CD14-positive monocyte (primary cell): ENCODE measurements at places on chromosomes 2 and 18. TPM values are rescaled to one million over a fixed set of nuclear protein-coding genes. Genes with fewer than 3 reads are reported as not detected.

The DLX1 gene
- polyA plus RNA-seq, result not detected

The DRC1 gene
- not detected for polyA plus RNA-seq

The NT5C1B gene
- not detected for polyA plus RNA-seq

The DCC gene
- polyA plus RNA-seq, result not detected

The MTCL1 gene
- not detected for polyA plus RNA-seq

GRCh38 chr2:138997856-138998517 lies 217.8 kb upstream of the NXPH2 start:
- no peak overlapping the region for H3K4me3 ChIP-seq
- no peaks in the 10 kb centered on the region for H3K27me3 ChIP-seq
- no peak overlapping the region for H3K27ac ChIP-seq
- H3K4me1 ChIP-seq, result no peaks in the 10 kb centered on the region
- H3K36me3 ChIP-seq, result no peaks in the 10 kb centered on the region

GRCh38 chr2:190831941-190832340 lies 48.7 kb upstream of the GLS start:
- no peak overlapping the region for H3K4me3 ChIP-seq
- no peaks in the 10 kb centered on the region for H3K4me1 ChIP-seq
- no peaks in the 10 kb centered on the region for H3K27me3 ChIP-seq

- no peaks in the 10 kb centered on the region for H3K4me1 ChIP-seq
- no peaks in the 10 kb centered on the region for H3K27me3 ChIP-seq
- H3K36me3 ChIP-seq, result no peaks in the 10 kb centered on the region
- no peak for DNase-seq
- no peak overlapping the region for H3K27ac ChIP-seq
Measured at GRCh38 chr2:184644685-184645084, 46.4 kb downstream of the ZNF804A start.

DNA sequence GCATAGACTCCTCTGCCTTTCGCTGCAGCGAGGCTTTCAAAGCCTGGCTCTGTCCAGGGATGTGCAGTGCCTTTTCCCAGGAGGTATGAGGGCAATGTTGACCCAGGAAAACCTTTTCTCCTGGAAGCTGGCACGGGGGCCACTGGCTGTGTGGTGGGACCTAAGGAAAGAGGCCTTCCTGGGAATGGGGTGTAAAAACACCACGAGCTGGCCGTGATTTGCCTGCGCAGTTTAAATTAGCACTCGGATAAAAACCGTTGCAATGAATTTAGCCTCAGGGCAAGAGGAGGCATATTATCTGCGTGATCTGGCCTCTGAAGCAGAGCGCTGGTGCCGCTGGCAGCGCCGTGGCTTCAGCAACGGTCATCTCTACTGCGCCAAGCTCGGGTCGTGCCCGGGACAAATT lies 3.0 kb downstream of the OSR1 start:
- H3K4me1 ChIP-seq, result peaks cover 31% of the 10 kb centered on the region
- no peak overlapping the region for H3K4me3 ChIP-seq
- no peak for DNase-seq

- H3K4me1 ChIP-seq, result peaks cover 28% of the 10 kb centered on the region
- H3K36me3 ChIP-seq, result no peaks in the 10 kb centered on the region
- H3K4me3 ChIP-seq, result peak within 1 kb of the TSS; percentile 54
- DNase-seq, result peak; percentile 77
- H3K27me3 ChIP-seq, result peaks cover 5% of the 10 kb centered on the region
Measured at GRCh38 chr18:58043491-58044369, at the start of gene NEDD4L. NEDD4L (plus strand) TSS chr18:58044226; CDS start chr18:58044661, 435 bp downstream.
